Right ventricle myocardium superior (tissue), 1 donor: ENCODE measurements at places on chromosomes 16 and 17. TPM values are rescaled to one million over a fixed set of nuclear protein-coding genes. Genes with fewer than 3 reads are reported as not detected.

The TMIGD1 gene
- total RNA-seq, result not detected

The NACA2 gene
- not detected for total RNA-seq

The CCDC40 gene
- total RNA-seq, result 4.5 TPM

The HID1 gene
- 9.0 TPM for total RNA-seq

The SEPTIN12 gene
- not detected for total RNA-seq

The DCAKD gene
- 25.3 TPM for total RNA-seq

The SKAP1 gene
- total RNA-seq, result 0.70 TPM

The COASY gene
- total RNA-seq, result 41.6 TPM

The HCFC1R1 gene
- total RNA-seq, result 53.5 TPM

The C17orf67 gene
- 1.1 TPM for total RNA-seq

The SNX20 gene
- total RNA-seq, result 0.62 TPM

The CDH3 gene
- not detected for total RNA-seq

The OTOA gene
- total RNA-seq, result not detected

The ODAD4 gene
- 0.75 TPM for total RNA-seq

The CCDC200 gene
- not detected for total RNA-seq
